ENCODE measurements at places on chromosomes 12 and 14. TPM values are rescaled to one million over a fixed set of nuclear protein-coding genes. Genes with fewer than 3 reads are reported as not detected.

The CISTR gene
- total RNA-seq, result not detected

The DTX1 gene
- total RNA-seq, result not detected

- H3K4me3 ChIP-seq, result no peak overlapping the region
- no peaks in the 10 kb centered on the region for H3K27me3 ChIP-seq
- no peaks in the 10 kb centered on the region for H3K36me3 ChIP-seq
- H3K4me1 ChIP-seq, result peaks cover 38% of the 10 kb centered on the region
- DNase-seq, result no peak
- H3K27ac ChIP-seq, result no peak overlapping the region
These were observed 23.7 kb downstream of the LGMN start for GRCh38 chr14:92724516-92725340.

The INHBE gene
- not detected for total RNA-seq

Data from PC-3 (cell line).